Nephron progenitor cell (in vitro differentiated cells): ENCODE measurements at places on chromosomes 11 and 22.
A peak's percentile ranks its signal among the peaks of the same experiment; 100 is the strongest.

DNA sequence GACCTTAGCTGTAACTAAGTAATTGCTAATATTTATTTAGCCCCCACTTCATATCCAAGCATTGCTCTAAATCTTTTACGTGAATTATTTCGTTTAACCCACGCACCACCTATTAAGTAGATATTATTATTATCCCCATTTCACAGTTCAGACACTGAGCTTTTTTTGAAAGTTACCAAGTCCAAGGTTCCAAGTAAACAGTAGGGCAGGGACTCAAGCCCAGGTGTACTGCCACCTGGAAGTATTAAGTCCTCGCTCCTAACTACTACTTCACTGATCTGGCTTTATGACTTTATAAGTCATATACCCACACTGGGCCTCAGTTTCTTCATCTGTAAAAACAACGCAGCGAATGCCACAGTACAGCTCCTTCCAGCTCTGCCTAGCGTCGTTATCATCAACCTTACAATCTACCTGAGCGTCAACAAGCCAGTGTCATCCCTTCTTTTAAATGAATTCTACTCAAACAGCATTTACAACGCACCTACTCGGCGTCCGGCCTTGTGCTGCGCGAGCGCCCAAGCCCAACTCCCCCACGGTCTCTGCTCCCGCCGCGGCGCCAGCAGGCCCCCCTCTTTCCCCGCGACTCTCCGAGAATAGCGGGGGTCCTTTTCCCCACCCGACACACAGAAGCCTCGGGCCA lies 624 bp downstream of the TMEM41B start:
- DNase-seq: no peak

DNA sequence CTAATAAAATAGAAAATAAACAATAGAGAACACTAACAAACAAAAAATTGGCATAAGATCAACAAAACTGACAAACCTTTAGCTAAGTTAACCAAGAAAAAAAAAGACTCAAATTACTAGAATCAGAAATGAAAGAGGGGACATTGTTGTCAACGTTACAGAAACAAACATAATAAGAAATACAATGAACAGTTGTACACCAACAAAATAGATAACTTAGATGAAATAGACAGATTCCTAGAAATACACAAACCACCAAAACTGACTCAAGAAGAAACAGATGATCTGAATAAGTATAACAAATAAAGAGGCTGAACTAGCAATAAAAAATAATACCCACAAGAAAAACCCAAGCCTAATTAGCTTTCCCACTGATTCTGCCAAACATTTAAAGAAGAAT lies 34.7 kb upstream of the TMPRSS4 start:
- no peak for DNase-seq

GRCh38 chr11:123443851-123444623 lies 14.0 kb downstream of the GRAMD1B start:
- no peak for DNase-seq

DNA sequence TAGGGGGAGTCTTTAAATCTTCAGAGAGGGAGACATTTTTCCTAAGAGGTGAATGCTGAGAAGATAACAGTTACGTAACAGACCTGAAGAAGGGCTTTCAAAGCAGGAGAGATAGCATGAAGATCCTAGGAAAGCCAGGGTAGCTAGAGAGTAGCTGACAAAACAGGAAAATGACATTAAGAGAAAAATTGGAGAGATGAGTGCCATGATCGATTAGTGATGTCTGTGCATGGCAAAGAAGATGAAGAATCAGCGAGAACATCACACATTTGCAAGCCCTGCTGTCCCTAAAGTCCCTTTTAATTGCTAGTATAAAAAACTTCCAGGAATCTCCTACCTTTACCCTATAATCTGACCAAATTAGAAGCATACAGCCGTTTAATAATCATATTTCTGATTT lies 116.9 kb upstream of the PAX6 start:
- no peak for DNase-seq

DNA sequence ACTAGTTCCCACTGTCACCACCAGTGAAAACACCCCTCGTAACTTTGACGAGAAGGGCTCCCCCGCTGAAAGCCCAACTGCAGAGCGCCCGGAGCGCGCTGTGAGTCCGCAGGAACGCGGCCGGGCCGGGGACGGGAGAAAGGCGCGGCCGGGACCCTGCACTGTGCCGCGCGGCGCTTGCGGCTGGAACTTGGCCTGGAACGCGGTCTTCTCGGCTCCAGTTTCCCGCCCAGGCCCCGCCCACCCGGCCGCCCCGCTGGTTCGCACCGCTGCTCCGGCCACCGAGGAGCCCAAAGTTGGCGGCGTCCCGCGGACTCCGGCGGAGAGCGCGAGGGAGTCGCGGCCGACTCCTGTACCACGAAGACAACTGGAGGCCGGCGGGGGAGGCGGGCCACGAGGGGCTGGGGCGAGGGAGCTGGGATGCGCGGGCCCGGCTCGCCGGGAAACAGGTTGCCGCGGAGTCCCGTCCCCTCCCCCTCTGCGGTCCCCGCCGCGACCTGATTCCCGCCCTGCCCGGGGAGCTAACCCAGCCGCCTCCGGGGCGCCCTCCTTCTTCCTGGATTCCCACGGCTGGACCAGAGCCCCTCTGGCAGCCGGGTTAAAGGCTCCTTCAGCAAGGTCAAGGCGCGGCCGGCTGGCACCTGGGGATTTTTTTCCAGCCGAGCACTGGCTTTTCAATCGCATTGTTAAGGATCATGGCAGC lies 3.4 kb downstream of the TENM4 start:
- DNase-seq: peak; percentile 94

GRCh38 chr11:120785576-120785975 lies 238.3 kb upstream of the TBCEL start:
- DNase-seq: no peak
